ENCODE measurements at places on chromosomes 3 and 15.
A peak's percentile ranks its signal among the peaks of the same experiment; 100 is the strongest.

- no peak for DNase-seq
Observed at GRCh38 chr15:62474021-62474770, 309.1 kb upstream of the C2CD4B start.

GRCh38 chr3:146177519-146177918, 16.5 kb upstream of the PLOD2 start:
- no peak for DNase-seq

DNA sequence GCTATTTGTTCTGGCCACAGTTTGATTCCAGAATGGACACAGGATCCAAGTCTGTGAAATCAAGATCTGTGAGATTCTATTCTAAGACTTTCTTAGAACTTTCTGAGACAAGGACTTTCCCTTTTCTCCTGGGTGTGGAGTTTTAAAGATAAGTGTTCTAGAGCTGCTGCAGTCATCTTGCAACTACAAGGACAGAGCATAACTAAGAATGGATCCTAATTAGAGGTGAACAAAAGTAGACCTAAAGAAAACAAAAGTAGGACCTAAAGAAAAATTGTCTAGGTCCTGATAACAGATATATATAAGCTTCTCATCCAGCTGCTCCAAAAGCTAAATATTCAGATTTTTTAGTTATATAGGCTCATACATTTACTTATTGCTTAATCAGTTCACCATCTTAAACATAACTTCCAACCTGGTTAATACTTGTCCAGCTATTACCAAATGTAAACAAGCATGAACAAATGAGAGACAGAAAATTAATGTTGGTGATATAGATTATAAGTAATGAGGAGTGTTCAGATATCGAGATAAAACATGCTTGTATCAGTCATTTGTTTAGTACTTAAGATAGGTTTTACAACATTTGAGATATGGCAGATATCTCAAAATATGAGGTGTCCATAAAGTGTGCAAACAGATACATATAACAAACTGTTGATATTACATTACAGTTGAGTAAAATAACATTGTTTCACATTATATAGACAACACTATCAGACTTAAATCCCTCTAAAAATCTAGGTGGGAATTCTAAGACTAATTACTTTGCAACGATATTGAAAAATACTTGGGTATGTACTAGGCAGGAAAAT, 75.1 kb downstream of the CD200 start:
- no peak for DNase-seq

DNA sequence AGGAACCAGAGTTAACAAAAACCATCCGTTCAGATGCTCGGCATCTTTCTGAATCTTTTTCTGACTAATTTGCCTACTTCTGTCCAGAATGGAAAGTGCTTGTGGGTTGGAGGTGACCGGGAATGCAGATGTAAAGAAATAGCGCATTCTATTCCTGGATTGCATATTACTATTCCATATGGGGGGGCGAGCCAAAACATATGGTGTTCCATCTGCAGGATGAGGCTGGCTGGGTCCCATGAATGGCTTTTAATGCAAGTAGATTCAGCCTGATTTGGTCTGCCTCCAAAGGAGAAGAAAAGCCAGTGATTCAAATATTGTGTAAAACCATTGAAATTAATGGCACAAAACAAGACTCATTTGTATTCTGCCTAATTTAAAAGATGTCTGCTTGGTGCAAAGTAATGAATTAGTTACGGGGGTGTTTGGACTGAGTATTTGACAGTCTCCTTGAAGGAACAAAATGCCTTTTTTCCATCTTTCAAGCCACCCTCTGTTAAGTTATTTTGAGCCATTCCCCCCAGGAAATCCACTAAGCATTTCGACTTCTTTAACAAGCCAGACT, 99.0 kb downstream of the ST8SIA2 start:
- DNase-seq = no peak

DNA sequence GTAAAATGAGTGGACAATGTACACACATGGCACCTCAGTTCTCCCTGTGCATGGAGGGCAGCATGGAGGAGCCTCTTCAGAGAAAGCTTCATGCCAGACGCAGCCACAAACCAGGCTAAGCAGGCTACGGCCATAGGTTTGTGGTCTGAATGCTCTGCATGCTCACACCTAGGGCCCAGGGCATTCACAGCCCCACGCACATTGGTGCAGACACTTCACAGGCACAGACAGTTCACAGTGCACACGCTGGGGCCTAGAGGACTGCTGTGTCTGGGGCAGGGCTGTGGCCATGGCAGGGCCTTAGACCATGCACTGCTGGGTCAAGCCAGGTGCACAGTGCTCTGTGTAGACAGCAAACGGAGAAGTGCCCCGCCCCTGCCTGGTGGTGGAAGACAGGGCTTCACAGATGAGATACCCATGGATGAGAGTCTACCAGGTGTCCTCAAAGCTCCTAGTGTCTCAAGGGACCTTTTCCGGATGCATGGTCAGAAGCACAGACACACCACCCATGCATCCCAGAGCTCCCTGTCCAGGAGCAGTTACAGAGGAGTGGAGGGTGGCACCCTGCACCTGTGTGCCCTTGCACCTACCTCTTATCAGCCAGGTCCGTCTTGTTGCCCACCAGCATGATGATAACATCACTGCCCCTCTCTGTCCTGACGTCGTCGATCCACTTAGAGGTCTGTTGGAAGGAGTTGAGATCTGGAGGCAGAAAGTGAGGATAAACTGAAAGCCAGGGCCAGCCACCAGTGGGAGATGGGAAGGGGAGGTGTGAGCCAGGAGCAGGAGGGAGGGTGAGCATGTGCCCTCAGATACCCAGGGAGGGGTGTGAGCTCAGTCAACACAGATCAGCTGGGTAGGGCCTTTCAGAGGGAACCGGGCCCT, 33.5 kb downstream of the SRPRB start:
- DNase-seq = no peak

DNA sequence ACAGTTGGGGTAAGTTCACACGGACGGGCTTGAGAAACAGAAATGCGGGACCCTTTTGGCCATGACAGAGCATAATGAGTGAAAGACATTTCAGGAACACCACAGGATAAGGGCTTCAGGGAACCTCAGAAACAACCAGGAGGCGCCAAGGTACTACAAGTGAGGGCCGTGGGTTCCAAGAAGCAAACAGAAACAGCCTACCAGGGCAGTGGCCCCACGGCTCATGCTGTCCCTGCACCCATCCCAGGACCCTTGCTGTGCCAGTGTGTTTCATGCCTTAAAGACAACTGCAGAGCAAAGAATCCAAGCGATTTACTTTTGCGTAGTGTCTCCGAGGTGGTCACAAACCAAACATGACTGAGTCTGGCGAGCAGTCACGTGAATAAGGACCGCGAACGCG, 54.0 kb downstream of the RUBCN start:
- no peak for DNase-seq

GRCh38 chr15:69013726-69014406, 629 bp upstream of the NOX5 start:
- DNase-seq = no peak

DNA sequence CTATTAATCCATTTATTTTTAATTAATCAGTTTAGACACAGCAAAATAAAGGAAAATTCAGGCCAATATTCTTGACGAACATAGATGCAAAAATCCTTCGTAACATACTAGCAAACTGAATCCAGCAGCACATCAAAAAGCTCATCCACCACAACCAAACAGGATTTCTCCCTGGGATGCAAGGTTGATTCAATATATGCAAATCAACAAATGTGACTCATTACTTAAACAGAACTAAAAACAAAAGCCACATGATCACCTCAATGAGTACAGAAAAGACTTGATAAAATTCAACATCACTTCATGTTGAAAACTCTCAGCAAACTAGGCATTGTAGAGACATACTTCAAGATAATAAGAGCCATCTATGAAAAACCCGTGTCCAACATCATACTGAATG, 364.1 kb upstream of the THBS1 start:
- DNase-seq = no peak

DNA sequence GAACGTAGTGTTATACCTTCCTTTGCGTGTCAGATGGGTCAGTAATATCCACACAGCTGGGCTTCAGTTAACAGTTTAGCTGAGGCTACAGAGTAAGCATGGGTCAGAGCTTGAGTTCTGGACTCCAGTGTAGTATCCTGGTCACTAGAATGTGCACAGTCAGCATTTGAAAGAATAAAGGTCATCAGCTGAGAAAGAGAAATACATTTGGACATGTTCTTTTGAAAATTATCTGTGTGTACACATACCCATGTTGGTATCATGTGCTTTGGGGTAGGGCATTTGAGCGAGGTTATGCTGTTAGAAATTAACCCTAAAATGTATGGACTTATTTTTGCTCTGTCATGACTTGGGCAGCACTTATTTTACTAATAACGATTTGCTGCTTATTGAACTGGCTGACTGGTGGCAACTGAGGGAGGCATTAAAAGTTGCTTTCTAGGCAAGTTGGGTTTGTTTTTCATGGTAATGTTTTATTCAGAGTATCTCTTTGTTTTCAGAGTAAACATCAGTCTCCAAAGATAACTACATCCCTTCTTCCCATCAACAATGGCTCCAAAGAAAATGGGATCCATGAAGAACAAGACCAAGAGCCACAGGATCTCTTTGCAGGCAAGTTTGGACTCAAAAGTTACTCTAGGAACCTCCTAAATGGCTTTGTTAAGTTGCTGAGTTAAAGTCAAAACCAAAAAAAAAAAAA, 16.4 kb downstream of the SNX1 start:
- no peak for DNase-seq

DNA sequence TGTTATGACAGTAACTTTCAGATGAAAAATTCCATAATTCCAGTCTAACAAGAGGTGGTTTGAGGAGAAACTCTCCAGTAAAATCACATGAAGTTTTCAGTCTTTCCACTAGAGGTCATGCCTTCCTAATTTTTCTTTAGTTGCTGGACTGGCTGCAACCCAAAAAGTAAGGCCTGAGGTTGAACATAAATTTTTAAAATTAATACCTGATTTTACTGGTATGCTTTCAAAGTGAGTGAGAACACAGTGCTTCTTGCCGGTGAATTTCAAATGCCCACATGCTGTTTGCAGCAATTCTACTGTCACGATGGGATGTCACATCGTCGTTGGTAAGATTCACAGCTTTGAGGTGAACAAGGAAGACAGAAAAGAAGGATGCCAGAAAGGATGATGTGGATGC, 89.0 kb upstream of the FGF12 start:
- DNase-seq = peak; percentile 77

- no peak for DNase-seq
Observed at GRCh38 chr3:11465744-11466616, 177.7 kb downstream of the VGLL4 start.

DNA sequence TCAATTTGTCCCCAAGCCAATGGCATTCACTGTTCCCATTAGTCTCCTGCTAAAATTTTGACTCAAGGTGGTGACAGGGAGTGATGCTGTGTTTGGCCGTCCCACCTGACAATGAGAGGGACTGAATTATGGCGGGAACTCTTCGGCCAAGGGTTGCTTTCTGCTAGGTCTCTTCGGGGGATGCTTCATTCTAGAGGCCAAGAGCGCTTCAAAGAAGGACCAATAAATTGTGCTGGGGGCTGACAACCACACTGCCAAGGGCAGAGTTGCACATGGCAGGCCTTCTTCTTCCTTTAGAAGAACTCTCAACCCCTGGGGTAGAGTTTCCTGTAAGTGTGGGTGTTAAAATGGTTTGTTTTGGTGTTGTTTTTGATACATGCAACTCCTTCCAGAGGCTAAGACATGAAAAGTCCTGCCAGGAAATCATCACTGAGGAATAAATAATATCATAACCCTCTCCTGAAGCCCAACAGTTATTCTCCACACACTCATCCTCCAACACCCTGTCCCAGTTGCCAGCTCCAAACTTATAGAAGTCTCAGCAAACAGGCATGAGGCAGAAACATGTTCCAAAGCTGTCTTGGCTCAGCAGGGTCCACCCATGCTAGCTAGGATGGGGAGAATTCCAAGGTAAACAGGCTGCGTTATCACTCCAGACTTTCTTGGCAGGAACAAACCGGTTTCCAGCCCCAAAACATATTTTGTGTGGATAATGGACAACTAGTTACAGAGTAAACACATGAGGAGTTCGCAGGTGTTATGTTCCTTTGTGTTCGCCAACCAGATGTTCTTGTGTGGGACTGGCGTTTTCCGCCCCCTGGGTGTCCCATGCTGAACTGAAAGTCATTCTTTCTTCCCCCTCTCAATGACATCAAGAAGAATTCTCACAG, 396.7 kb upstream of the RGMA start:
- DNase-seq = no peak

- no peak for DNase-seq
Observed at GRCh38 chr15:78951841-78952238, 7.0 kb upstream of the CTSH start.

GRCh38 chr15:83248151-83249029, 36.1 kb downstream of the BNC1 start:
- peak; percentile 75 for DNase-seq

DNA sequence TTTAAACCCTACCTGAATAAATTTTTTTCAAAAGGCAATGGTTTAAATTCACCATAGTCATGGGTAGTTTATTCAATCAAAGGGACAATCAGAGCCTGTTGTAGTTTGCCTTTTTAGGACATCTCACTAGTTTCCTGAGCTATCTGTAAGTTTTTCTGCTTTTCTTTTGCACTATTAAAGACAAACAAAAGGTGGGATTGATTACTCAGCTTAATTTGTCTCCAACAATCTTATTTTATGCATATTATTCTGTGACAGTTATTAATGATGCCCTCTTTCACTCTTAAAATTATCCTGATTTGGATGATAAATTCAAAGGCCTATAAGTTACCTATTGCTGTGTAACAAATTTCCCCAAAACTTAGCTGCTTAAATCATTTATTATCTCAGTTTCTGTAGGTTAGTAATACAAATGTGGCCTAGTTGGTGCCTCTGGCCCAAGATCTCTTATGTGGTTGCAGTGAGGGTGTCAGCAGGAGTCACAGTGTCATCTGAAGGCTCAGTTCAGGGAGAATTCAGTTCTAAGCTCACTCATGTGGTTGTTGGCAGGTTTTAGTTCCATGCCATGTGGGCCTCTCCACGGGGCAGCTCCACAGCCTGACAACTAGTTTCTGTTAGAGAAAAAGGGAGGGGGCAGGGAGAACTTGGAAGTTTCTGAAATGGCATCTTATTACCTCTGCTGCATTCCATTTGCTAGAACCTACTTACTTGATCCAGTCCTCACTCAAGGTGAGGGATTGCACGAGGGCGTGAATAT, 16.0 kb downstream of the ARMC8 start:
- no peak for DNase-seq

GRCh38 chr3:115913069-115913686, 289.9 kb downstream of the GAP43 start:
- no peak for DNase-seq

DNA sequence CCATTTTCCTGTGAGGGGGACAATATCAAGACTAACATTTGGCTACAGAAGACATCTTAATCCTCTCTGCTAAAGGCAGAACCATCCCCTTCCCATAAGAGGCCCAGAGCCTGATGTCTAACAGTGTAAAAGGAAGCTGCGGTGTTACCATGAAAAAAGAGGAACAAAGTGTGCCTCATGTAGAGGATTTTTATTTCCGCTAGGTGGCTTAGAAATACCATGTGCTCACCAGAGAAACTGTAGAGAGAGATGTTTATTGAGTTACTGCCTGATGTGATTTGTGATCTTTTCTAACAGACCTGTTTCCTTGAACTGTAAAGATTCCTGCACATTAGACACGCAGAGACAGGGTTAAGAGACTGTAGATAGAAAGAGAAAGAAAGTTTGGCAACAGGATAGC, 22.0 kb downstream of the OR5H15 start:
- DNase-seq = peak; percentile 22

GRCh38 chr15:42031198-42031915, 10.5 kb upstream of the PLA2G4E start:
- no peak for DNase-seq

Data from SJCRH30 (cell line).